ENCODE measurements at places on chromosomes 7 and 10.
A peak's percentile ranks its signal among the peaks of the same experiment; 100 is the strongest.

DNA sequence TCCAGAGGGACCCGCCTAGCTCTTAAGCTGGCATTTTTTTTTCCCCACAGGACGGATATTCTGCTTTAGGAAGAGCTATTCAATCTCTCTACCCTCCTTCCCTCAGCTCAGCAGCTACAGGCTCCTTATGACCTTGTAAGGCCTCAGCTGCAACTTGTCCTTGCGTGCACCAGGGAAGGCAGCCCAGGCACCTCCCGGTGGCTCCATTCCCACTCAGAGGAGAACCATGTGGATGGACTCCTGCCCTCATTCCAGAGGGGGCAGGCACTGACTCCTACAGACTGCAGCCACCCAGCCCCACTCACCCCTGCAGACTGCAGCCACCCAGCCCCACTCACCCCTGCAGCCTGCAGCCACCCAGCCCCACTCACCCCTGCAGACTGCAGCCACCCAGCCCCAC lies 73.7 kb downstream of the ITIH5 start:
- no peak for DNase-seq

GRCh38 chr7:56105508-56105907 lies 768 bp downstream of the CHCHD2 start:
- DNase-seq: no peak

DNA sequence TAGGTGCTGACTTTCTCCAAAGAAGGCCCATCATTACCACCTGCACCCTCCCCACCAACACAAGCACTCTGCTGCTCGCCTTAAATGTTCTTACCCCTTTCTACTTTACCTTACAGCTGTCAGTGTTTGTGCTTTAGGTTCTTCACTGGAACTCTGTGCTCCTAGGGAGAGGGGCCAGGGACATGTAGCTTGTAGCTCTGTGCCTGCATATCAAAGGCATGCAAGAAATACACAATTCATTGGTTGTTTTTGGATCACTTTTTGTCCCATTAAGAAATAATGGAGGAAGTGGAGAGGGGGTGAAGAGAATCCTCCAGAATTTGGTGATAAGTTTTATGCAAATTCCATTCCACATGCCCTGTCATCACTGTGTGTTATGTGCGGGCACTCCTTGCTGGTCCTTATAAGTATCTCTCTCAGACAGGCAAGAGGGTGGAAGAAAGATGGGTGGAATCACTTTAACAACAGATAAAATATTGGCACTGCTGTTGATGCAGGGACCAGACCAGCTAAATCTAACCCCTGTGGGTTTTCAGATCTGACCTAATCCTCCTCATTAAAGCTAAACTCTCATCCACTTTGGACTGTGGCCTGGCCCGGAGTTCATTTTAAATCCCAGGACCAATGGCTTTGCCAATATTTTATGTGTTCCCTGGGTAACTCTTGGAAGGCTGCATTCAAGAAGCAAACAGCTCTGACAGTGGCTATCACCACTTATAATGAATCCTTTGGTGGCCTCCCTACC lies 375.8 kb upstream of the NFE2L3 start:
- DNase-seq: no peak

GRCh38 chr10:20105931-20106330 lies 289.7 kb downstream of the PLXDC2 start:
- no peak for DNase-seq

DNA sequence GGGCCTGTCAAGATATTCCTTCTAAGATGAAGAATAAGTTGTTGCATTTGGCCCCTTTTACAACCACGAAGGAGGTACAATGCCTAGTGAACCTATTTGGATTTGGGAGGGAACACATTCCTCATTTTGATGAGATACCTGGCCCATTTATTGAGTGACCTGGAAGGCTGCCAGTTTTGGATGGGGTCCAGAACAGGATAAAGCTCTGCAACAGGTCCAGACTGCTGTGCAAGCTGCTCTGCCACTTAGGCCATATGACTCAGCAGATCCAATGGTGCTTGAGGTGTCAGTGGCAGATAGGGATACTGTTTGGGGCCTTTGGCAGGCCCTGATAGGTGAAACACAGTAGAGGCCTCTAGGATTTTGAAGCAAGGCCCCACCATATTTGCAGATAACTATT lies 704.6 kb downstream of the CCSER2 start:
- DNase-seq: no peak

DNA sequence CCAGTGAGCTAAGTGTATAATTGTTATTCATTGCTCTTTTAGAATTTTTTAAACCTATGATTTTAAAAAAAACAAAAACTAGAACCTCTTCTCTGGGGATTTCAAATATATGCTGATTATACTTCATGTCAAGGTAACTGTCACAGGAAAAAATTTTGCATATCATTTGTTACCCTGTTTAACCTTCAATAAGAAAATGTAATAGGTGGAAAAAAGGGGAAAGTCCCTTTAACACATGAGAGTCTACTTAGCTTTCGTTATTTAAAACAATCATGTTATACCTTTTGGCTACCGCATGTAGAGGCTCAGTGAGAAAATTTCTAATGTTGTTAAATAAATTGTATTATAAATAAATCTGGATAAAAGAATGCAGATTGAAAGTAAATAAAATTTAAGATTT lies 190.1 kb upstream of the AKR1E2 start:
- no peak for DNase-seq

- no peak for DNase-seq
These were observed 17.4 kb downstream of the BEND7 start for GRCh38 chr10:13511409-13511808.

DNA sequence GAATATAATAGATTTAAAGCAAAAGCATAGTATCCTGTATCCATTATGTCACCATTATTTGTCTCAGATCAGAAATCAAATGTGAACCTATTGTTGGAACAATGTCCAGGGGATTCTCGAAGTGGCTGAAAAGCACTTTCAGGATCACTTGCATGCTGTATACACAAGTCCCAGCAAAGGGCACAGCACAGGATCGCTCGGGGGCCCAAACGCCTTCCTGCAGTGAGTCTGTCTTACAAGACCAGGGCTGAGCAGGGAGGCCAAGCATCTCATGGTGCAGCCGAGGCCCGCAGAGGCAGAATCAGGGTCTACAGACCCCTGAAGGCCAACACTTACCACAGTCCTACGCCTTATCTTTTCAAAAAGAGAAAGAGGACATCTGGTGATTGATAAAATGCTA lies 92.3 kb downstream of the TNS3 start:
- no peak for DNase-seq

- no peak for DNase-seq
These were observed 32.8 kb upstream of the ANTXRL start for GRCh38 chr10:46254007-46254383.

- DNase-seq: no peak
These were observed 133.1 kb downstream of the TFPI2 start for GRCh38 chr7:93757426-93757825.

- DNase-seq: peak; percentile 44
These were observed 4.2 kb upstream of the UPP1 start for GRCh38 chr7:48084727-48085432.

DNA sequence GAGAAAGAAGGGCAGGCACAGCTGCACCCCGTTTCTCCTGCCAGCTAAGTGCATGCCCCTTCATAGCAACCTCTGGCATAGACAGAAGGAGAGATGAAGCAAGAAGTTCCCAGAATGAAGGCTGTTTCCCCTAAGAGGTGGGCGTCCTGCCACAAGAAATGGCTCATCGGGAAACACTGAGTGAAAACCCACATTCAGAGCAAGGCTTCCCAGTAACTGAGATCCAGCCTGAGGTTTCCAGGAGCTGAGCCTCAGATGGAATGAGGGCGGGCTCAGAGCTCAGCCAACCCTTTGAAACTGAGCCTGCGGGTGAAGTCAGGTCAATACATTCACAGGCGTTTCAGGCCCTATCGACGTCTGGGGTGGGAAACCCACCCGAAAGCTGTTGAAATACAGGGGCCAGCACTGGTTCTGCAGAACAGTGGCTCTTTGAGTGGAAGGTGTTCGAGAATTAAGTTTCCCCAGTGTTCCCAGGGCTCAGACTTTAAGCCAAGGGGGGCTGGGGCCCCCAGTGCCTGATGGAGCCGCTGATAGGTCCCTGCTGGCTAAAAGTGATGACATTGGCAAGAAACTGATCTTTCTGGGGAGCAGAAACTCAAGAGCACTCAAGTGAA lies 510.2 kb downstream of the RPS24 start:
- no peak for DNase-seq

- no peak for DNase-seq
These were observed 81.9 kb downstream of the CREM start for GRCh38 chr10:35208536-35208935.

DNA sequence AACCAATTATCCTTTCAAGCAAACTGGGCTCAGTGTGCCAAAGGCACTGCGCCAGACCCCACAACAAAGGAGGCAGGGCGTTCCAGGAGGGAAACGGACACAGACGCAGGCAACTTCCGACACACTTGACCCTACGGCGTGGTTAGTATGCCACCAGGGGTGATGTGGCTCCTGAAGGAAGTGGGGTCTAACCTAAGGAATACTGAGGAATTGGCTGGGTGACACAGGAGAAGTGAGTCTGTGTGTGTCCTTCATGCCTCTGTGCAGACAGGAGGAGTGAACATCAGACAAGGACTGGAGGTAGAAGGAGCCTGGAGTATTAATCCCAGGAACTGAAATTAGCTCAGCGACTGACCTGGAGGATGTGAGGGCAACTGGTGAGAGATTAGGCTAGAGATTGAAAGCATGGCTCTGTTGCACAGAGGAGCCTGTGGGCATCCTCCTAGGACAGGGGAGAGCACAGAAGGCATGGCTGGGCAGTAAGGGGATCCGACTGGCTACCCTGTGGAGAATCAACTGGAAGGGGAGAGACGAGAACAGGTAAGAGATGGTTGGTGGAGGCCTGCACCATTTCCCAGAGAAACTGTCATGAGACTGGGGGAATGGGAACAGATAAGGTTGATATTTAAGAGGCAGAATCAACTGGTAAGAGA lies 27.8 kb downstream of the GSDME start:
- no peak for DNase-seq

DNA sequence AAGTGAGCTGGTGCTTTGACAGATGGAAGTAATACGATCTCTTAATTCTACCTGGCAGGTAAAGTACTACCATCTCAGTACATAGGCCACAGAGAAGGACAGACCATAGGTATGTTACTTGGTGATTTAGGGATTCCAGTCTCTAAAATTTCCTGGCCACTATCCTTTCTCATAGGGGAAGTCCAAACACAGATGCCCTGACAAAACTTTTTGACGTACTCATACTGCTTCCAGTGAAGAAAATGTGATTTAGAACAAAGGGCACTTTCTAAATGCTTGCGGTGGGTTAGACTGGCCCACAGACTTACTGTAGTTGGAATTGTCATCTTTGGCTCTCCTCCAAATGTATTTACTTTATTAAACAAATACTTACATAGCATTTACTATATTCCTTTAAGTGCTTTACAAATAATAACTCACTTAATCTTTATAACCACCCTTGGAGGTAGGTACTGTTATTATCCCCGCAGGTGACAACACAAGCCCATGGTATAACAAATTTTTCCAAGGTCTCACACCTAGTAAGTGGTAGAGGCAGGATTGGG lies 3.0 kb downstream of the PI4K2A start:
- DNase-seq: no peak

DNA sequence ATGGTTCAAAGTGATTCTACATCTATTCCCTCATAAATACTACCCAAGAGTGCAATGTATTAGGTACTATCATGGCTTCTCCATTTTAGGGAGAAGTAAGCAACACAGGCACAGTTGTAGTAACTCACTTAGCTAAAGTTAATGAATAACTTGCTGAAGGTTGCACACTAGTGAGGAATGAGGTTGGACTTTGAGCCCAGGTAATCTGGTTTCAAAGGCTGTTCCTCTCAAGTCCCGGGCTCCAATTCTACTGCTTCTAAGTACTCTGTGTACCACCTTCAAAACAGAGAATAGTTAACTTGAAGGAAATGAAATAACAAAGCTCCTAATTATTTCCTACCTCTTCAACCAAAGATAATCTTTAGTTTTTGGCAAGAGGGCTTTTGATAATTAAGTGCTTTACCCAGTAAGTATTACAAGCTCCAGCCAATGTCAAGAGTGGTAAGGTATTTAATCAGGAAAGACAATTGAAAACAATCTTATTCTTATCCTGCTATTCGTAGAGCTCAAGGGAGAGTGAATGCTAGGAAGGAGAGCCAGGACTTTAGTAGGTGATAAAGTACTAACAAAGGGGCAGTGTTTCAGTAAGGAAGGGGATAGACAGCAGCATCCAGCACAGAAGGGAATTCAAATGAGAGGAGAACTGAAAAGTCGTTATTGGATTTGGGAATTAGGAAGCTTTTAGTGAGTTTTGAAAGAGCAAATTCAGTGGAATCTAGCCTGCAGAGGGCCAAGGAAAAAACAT lies 158.2 kb upstream of the PTPRZ1 start:
- no peak for DNase-seq

GRCh38 chr10:123888751-123889150 lies 2.9 kb downstream of the CPXM2 start:
- DNase-seq: no peak

DNA sequence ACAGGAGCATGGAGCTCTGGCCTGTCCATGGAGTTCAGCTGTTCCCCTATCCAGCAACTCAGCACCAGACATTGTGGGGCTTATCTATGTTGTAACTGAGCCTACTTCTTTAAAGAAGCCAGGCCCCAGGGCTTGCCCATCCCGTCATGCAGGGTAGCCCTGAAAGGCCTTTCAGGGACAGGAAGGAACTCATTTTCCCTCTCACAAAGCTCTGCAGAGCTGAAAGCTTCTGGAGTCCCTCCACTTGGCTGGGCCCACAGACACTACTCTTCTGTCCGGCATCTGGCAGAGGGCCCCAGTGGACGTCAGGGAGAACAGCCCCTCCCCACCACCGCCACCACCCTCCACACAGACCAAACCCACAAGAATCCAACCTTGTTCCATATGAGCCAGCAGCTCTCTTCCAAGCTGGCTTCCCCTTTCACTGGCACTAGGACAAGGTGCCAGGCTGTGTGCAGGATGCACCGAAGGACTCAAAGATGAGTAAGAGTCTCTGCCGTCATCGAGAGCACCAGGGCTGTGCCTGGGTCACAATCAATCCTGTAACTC lies 33.1 kb downstream of the DENND2A start:
- DNase-seq: no peak

- DNase-seq: no peak
These were observed 512.9 kb downstream of the ATRNL1 start for GRCh38 chr10:115606086-115606485.

- no peak for DNase-seq
These were observed 17.5 kb upstream of the CHST3 start for GRCh38 chr10:71946700-71947099.

GRCh38 chr7:152307902-152308301 lies 127.9 kb downstream of the KMT2C start:
- no peak for DNase-seq

- DNase-seq: no peak
These were observed 90.5 kb upstream of the ZNF32 start for GRCh38 chr10:43739161-43739560.

- no peak for DNase-seq
These were observed 6.9 kb downstream of the ATP5MF start for GRCh38 chr7:99459087-99459486.
